NCI-H1694 (cell line): ENCODE measurements at places on chromosomes 4 and X.

DNA sequence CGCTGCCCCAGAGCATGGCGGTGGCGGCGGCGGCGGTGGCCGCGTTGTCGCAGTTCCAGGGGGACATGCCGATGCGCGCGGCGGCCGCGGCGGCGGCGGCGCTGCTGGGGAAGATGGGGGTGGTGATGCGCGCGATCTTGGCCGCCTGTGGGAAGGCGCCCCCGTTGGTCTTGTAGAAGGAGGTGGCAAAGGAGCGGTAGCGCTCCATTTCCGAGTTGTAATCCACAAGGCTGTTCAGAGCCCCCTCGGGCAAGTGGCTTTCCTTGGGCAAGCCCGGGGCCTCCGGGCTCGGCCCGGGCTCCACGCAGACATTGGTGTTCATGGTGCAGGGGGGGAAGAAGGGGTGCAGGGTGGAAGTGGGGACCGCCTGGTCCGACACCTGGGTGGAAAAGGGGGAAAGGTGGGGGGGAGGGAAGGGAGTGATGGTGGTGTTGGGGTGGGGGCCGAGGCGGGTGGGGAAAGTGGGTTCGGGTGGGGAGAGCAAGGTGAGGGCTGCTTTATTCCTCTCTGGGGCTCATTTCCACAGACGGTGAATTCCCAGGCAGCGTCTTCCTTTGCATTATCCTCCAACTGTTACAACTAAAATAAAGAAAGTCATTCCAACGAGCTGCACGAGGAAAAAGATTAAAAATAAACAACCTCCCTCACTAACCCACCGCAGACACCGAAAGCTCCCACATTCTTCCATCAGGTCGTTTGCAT lies 3.1 kb downstream of the CXXC4 start:
- no peak for DNase-seq

DNA sequence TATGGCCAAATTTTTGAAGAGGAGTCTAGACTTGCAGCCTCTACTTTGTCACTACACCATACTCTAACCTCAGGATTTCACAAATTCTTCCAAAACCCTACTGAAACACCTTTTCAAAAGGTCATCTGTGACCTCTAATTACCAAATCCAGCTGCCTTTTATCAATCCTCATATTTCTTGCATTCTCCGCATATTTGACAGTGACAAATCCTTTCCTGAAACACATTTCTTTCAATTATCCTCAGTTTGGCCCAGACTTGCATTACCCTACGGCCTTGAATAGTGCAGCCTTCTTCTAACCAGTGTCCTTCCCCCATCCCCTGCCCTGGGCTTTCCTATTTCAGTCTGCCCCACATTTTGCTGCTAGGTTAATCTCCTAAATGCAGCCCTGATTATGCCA lies 25.5 kb downstream of the MID2 start:
- DNase-seq = no peak

DNA sequence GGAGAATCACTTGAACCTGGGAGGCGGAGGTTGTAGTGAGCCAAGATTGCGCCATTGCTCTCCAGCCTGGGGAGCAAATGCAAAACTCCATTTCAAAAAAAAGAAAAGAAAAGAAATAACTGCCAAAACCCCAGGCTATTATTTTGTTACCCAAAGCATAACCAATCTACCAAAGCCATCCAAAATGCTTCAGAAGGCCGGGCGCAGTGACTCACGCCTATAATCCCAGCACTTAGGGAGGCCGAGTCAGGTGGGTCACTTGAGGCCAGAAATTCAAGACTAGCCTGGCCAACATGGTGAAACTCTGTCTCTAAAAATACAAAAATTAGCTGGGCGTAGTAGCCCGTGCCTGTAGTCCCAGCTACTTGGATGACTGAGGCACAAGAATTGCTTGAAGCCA lies 49.8 kb downstream of the SMIM31 start:
- no peak for DNase-seq

- DNase-seq = no peak
Observed at GRCh38 chrX:118521435-118521834, 25.8 kb downstream of the DOCK11 start.

GRCh38 chr4:168021666-168022065 lies 70.7 kb upstream of the ANXA10 start:
- DNase-seq = no peak

DNA sequence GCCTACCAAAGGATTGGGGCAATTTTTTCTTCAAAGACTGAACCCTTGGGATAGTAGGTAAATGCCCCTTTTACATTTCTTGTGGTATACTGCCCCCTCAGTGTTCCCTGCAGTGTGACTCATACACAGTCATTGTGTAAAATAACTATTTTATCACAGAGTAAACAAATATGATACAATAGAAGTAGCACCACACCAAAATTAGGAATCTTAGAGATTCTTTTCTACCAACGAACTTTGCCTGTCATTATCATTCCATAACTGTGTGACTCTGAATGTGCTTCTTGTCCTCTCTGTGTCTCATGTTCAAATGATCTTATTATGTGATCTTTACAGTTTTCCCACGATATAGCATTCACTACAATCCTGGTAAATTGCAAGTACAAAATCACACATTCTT lies 517.0 kb downstream of the ZIC3 start:
- DNase-seq = no peak

DNA sequence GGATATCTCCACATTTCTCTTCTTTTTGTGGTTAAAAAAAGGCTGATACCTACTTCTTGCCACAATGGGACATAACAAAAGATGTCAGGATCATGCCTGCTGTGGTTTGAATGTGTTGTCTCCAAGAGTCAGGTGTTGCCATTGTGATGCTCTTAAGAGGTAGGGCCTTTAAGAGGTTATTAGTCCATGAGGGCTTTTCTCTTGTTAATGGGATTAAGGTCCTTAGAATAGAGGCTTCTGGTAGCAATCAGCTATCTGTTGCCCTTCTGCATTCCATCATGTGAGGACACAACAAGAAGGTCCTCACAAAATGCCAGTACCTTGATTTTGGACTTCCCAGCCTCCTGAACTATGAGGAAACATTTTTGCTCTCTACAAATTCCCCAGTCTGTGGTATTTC lies 191.4 kb downstream of the GBA3 start:
- no peak for DNase-seq

GRCh38 chr4:168803732-168804131 lies 206.3 kb downstream of the CBR4 start:
- DNase-seq = no peak

DNA sequence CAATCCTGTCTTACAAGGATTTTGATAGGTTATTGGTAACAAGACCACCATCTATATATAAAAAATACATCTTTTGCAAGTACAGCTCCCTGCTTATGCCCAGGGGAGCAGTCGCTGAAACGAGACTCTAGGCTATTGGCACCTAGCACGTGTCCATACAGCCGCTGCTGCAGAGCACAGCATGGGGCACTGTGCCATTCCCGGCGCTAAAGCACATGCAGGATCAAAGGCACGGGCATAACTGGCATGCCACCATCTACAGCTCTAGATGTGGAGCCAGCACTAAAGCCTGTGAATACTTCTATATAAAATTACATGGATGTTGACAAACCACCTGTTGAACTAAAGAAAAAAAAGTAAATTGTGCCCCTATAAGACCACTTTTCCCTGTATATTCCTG lies 144.8 kb downstream of the COL25A1 start:
- no peak for DNase-seq

GRCh38 chrX:21529771-21530170 lies 128.4 kb downstream of the KLHL34 start:
- no peak for DNase-seq

GRCh38 chr4:3168029-3168428 lies 80.9 kb upstream of the MSANTD1 start:
- no peak for DNase-seq

GRCh38 chrX:18810416-18810815 lies 103.0 kb downstream of the PPEF1 start:
- no peak for DNase-seq

- DNase-seq = no peak
Observed at GRCh38 chr4:55633903-55634302, 2.2 kb downstream of the NMU start.

DNA sequence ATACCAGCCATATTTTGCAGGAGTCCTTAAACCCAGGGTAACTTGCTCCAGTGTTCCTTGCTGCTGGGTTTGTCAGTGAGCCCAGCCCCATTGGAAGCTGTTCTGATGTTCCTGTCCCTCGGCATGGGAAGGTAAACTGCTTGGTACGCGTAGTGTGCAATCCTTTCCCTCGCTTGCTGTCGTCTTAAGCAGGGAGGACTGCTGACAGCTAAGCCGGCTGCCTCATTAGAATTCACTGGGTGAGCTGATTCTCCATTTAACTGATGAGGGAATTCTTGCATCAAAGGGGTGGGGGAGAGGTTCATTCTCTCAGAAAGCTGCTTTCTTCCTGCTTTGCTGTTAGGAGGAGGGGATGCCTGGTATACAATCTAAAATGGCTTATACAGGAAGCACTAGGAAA lies 164.6 kb downstream of the MID1IP1 start:
- no peak for DNase-seq

- DNase-seq = no peak
Observed at GRCh38 chr4:24856586-24856985, 56.3 kb downstream of the CCDC149 start.

DNA sequence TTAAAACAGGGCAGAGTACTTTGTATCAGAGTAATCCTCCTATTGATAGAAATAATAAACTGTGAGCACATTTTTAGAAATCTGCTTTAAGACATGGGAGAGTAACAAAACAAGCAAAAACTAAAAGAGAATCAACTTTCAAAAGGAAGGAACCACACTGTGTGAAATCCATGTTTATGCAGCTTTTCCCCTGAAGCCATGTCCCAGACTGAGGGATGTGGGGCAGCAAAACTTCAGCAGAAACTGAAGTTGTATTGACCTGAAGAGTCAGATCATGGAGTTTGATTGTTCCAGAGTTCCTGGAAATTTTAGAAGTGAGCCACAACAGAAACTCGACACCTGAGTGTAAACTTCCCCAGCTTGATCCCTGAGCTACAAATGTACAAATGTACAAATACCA lies 53.2 kb downstream of the COMMD8 start:
- no peak for DNase-seq

- no peak for DNase-seq
Observed at GRCh38 chr4:24186466-24186865, 296.6 kb upstream of the PPARGC1A start.

- DNase-seq = no peak
Observed at GRCh38 chrX:37958525-37959211, 47.7 kb upstream of the SYTL5 start.

GRCh38 chr4:173845580-173845979 lies 315.6 kb upstream of the HAND2 start:
- DNase-seq = no peak

GRCh38 chr4:54475546-54475945 lies 182.2 kb upstream of the KIT start:
- DNase-seq = no peak

- peak; percentile 6 for DNase-seq
Observed at GRCh38 chrX:11381464-11381863, 88.3 kb downstream of the AMELX start.

DNA sequence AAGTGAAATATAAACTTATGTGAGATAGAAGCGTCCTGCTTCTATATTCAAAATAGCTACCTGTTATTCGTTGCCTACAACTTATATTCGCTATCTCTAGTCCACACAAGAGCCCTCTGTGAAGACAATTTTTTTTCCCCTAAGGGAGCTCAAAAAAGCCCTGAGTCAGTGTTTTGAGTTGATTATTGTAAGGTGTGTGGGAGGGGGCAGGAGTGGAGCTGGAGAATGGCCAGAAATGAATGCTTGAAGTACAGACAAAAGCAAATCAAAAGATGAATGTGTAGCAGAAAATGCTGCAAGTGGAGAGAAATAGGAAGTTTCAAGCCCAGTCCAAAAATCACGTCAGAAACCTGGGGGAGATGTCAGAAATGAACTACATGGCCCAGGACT lies 655.0 kb upstream of the LCORL start:
- no peak for DNase-seq

- DNase-seq = no peak
Observed at GRCh38 chrX:123138473-123138872, 45.6 kb upstream of the GRIA3 start.

DNA sequence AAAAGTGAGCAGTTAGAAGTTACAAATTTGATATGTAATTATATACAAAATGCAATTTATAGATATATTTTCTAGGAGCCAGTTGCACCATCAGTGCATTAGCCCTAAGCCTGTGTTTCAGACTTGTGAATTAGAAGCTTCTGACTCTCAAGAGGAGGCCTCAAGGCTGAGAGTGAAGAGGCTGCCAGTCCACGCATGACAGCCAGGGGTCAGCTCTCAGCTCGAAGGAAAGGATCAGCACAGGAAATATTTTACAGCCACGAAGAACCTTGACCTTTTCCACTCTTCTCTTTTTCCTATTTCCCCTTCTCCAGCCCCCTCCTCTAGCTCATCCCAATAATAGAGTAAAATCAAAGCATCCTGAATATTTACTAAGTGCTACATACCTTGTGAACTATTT lies 642.4 kb downstream of the TRIML1 start:
- no peak for DNase-seq

- DNase-seq = no peak
Observed at GRCh38 chr4:148951346-148951745, 509.1 kb upstream of the NR3C2 start.

- DNase-seq = no peak
Observed at GRCh38 chrX:110987292-110987691, 108.7 kb upstream of the PAK3 start.

DNA sequence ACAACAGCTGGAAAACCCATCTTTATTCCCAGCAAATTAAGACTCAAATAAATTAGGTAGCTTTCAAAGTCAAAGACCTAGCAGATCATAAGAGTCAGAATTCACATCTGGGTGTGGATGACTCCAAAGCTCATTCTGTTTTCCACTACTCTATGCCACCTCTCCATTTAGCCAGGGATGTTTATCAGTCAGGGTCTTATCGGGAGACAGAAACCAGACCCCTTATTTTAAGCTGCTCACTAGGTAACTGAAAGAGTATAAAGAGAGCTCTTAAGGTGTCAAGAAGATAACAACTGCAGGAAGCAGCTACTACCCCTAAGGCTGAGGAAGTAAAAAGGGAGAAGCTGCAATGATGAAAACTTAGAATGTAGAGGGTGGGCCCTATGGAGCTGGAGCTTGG lies 333.7 kb upstream of the KLF3 start:
- DNase-seq = no peak

- DNase-seq = no peak
Observed at GRCh38 chr4:172787111-172787510, 381.5 kb upstream of the GALNT7 start.

GRCh38 chr4:72629540-72629939 lies 60.5 kb upstream of the ADAMTS3 start:
- no peak for DNase-seq

DNA sequence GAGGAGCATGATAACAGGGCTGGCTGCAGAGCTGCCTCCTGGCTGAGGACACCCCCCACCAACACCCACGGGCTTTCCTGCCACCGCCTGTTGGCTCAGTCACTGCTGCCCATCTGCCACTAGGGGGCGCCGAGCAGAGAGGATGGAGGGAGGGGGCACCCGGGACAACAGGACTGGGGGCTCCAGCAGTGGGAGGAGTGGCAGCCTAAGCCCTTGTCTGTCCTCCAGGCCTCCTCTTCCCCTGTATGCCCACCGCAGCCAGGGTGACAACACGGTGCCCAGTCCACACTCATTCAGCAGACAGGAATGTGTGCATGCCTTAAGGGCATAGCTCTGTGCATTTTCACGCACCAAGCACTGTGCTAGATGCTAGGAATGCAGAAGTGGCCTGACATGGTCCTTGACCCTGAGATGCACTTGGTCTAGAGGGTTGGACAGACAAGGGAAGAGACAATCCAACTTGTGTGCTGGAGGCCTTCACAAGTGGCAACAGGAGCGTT lies 149.9 kb downstream of the AMMECR1 start:
- DNase-seq = no peak
